ENCODE measurements at places on chromosomes 5 and 9.

DNA sequence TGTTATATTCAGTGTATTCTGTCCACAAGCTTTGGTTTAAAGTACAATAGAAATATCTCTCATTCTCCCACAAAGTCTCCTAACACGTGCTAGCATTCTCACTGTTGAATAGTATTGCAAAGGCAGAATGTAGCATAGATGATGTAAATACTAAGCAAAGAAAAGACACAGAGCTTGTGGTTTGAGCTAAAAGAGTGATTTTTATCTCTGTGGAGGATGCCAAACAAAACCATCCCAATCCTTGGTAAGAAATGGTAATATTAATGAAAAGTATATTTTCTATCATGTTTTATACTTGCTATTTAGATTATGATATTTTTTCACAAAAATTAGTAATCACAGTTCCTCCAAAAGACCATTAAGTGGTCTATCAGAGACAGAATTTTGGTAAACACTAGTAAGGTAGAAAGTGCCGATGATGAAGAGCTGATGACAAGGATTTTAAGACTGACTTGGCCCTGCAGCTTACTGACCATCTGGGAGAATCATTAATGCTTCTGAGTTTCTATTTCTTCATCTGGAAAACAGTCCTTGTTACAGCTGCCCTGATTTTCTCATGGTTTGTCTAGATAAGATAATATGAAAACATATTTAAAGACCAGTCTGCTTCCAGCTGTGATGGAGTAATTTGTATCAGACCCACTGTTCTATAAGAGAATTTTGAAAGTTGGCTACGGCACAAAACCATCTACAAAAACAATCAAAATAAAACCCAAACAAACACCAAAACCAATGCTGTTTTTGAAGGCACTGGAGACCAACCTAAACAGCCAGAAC is 510.2 kb downstream of the SPATA31D1 start:
- no peak for DNase-seq

GRCh38 chr9:38172586-38172985 is 103.6 kb upstream of the SHB start:
- DNase-seq = no peak

DNA sequence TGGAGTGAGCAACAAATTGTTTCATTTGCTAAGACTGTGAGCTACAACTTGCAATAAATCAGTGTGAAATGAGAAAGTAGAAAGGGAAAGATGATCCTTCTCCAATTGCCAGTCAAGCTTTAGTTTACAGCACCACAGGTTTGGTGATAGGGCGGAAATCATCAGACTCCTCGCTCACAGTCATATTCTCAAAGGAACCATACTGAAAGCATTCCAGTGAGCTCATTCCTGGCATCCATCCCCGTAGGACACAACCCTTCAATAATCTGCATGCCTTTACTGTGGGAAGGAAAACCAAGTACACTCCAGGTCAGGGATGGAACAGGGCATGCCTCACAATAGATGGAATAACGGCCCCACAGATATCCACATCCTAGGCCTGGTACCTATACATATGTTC is 80.7 kb downstream of the FSTL4 start:
- peak; percentile 45 for DNase-seq

DNA sequence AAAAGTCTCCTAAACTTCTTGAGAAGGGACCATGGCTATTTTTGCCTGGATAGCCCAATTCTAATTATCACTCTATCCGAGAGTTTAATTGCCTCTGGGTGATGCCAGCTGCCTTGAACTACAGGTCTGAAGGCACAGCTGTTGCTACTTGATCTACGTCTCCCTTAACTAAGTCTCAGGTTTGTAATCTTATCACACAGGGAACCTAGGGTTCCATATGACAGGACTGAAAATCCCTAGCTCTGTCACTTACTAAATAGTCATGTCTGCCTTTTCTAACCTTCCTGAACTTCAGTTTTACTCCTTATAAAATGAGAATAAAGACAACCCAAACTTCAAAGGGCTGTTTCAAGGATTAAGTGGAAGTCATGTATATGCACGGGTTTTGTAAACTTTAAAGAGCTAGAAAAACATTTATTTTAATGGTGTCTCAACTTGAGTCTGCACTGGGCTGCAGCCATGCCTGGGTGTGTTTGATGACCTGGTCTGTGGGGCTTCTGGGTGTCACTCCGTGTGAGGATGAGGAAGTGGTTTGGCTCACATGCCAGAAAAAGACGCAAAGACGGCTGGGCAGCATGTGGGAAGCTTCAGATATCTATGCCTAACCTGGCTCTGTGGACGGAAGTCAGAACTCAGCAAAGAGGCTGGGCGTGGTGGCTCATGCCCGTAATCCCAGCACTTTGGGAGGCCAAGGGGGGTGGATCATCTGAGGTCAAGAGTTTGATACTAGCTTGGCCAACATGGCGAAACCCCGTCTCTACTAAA is 129.3 kb upstream of the SLC44A1 start:
- DNase-seq = peak; percentile 47

All from Daoy (cell line).